ENCODE measurements at places on chromosomes 5 and 9.

DNA sequence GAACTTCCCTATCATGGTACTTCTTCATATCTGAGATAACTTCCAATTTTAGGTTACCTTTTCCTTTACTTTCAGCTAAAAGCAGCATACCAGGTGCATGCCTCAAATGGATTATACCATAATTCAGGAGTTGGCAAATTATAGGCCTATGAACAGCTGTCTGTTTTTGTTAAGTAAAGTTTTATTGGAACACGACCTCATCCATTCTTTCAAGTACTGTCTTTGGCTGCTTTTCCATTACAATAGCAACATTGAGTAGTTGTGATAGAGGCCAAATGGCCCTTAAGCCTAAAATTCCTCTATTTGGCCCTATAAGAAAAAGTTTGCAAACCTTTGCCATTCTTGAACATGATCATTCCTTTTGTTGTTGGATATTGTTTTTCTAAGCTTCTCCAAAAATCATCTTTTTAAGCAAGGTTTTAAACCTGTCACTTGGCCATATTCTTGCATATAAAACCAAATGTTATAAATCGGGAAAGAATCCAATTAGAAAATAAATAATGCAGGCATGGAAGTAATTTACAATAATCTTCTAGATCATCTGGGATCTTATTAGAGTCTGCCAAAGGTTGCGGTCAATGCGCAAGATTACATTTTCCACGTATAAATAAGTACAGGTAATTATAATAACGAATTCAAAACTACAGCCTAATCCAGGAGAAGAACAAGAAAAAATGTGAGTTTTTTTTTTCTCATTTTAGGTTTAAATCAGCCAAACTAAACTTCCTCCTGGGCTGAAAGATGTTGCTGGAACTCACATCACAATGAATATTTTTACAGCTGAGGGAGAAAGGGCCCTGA lies 226.5 kb upstream of the ANKRD55 start:
- no peak for DNase-seq

GRCh38 chr9:87880116-87880515 lies 2.6 kb upstream of the SPATA31E1 start:
- DNase-seq, result no peak

GRCh38 chr9:27094640-27095298 lies 14.3 kb upstream of the TEK start:
- no peak for DNase-seq

DNA sequence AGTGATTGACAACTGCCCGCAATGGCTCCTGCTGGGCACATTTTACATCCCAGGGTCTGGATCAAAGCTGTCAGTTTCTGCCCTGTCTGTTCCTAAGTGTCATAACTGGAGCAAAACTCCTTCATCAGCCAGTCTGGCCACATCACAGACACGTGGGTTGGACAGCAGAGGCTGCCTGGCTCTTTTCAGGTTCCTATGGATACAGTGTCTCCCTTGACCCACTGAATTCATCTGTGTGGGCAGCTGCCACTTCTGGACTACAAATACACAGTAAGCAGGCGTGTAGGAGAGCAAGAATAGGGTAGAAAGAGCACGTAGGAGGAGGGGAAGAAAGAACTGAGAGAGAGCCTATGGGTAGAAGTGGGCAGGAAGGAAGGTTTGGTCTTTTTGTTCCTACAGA lies 238.0 kb downstream of the ENC1 start:
- no peak for DNase-seq

DNA sequence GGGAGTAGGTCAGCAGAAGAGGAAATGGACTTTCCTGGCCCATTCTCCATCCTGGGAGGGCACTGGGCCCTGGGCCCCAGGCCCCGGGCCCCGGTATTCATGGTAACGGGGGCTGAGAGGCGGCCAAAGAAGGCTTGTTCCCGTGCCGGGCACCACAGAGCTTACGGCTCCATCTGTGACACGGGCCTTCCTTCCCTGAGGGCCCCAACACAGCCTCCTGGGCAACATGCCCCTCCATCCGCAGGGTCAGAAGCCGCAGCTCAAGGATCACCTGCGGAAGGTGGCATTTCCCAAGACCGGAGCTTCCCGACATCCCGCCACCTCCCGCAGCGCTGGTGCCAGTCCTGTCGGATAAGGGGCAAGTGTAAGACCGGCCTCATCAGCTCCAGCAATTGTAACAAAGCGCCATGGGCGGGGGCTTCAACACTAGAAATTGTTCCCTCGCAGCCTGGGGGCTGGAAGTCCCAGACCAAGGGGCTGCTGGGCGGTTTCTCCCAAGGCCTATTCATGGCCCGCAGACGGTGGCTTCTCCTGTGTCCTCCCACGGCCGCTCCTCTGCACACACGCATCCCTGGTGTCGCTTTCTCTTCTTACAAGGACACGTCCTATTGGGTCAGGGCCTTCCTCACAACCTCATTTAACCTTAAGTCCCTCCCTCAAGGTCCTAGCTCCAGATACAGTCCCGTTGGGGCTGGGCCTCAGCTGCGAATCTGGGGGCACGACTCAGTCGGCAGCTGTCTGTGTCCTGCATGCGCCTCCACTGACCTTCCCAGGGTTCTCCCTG lies 31.2 kb upstream of the SLC12A7 start:
- DNase-seq, result no peak

- DNase-seq, result no peak
Measured at GRCh38 chr5:54062958-54063357, 247.4 kb downstream of the ARL15 start.

Measured in hematopoietic multipotent progenitor cell treated with erythropoietin and hydrocortisone succinate and interleukin-3 and kit ligand, for 15 days (in vitro differentiated cells).